ENCODE measurements at places on chromosomes 12 and 14.

GRCh38 chr12:9662488-9662887 lies 7.0 kb upstream of the CLEC2D start:
- DNase-seq: no peak

DNA sequence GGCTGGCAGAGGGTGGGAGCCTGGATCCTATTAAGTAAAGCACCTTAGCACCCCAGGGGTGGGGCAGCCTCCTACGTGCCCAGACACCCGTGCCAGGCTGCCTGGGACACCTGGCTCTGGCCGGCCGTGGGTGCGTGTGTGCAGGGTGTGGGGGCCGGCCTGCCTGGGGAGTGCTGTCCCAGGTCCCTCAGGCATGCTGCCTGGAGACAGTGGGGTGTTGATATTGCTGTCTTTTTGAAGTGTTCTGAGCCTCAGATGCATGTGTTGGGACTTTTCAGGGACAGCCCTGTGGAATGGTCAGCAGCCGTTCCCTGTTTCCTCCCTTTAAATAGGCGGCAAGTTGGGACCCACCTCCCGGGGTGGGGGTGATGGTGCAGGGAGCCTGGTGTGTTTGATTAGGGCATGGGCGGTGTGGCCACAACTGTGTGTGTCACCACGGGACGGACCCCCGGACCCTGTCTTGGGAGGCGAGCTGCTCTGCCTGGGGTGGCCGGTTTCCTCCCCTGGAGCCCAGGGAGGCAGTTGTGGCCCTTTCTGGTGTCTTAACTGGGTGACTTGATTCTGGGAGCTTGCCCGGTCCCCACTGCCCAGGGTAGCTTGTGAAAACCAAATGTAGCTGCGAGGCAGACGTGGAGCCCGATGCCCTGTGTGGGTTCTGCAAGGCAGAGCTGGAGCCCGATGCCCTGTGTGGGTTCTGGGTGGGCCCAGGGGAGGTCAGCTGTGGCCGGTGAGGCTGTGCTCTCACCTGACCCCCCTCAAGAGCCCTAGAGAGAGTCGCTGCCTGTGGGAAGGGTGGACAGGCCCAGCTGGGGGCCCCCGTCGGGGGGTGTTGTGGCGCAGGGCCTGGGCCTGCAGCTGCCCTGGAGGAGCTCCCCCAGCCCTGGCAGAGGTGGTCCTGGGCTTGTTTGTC lies 8.2 kb downstream of the ULK1 start:
- no peak for DNase-seq

DNA sequence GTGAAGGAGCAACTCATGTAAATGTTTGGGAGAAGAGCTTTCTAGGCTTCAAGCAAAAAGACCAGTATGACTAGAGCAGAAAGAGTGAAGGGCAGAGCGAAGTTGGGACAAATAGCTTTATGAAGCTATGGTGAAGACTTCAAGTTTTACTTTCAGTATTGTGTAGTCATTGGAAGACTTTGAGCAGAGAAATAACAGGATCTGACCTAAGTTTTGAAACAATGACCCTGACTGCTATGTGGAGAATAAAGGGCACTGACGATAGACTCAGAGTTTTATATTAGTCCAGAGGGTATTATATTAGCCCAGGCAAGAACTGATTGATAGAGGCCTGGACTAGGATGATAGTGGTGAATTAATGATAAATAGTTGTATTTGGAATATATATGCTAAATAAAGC lies 187.3 kb downstream of the KTN1 start:
- DNase-seq: no peak

DNA sequence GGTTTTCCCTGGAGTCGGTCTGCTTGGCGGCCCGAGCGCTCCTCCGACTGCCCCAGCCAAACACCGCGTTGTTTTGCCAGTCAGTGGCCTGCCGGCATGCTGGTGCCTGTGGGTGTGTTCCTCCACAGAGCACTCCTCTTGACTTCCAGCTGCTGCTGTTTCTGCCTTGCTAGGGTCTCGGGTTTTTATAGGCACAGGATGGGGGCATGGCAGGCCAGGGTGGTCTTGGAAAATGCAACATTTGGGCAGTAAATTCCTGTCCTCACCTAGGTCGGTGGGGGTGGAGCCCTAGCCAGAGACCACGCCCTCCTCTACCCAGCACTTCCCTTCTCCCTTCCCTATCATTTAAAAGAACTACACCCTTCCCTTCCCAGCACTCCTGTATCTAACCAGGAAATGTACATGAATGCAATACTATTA lies 34.7 kb upstream of the VASH1 start:
- peak; percentile 21 for DNase-seq

DNA sequence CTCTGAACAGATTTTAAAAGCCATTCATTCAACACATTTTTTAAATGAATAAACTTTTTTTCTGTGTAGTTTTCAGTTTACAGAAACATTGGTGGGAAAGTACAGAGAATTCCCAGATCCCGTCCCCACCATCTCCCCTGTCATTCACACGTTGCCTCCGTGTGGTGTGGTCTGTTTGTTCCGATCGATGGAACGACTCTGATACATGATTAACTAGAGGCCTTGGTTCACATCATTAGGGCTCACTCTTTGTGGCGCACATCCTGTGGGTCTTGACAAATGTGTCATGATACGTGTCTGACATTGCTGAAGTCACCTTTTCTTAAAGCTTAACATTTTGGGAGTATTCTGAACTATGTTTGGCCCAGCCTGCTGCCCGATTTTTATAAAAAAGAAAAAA lies 18.5 kb downstream of the MEG3 start:
- no peak for DNase-seq

- no peak for DNase-seq
Measured at GRCh38 chr14:76806446-76806845, 6.2 kb downstream of the ANGEL1 start.

DNA sequence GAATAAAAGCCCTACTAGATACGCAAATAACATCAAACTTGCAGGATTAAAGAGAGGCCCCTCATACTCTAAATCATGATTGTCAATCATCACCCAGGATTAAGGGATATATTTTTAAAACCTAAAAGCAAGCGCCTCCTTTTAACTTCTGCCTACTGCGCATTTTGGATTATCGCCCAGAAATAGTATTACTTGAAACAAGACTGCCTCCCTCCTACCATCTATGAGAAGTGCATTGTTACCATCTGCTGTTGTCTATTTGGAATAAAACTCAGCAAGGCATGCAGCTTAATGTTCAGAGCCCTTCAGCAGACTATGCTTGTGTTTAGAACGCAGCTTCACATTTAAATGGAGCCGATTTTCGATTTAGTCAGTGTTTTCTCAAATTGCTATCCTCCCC lies 79.6 kb downstream of the EXOC5 start:
- peak; percentile 14 for DNase-seq

- DNase-seq: no peak
Measured at GRCh38 chr14:50357124-50357523, 39.6 kb downstream of the CDKL1 start.

GRCh38 chr12:12881151-12881909 lies 10.0 kb upstream of the GPRC5A start:
- no peak for DNase-seq

DNA sequence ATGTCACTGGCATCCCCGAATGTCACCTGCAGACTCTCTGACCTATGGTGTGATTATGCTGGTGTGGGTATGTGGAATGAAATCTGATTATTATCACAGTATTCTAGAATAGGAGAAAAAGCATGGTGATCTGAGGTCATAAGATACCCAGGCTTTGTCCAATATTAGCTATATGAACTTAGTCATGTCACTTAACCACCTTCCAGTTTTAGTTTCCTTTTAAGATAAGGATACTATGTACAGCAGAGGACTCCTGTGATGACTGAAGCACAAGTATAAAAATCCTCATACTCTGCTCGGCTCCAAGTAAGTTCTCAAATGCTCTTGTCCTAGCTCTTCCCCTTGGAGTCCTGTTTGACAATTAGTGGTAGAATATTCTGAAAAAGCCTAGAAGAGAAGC lies 2.8 kb downstream of the GNS start:
- DNase-seq: no peak

DNA sequence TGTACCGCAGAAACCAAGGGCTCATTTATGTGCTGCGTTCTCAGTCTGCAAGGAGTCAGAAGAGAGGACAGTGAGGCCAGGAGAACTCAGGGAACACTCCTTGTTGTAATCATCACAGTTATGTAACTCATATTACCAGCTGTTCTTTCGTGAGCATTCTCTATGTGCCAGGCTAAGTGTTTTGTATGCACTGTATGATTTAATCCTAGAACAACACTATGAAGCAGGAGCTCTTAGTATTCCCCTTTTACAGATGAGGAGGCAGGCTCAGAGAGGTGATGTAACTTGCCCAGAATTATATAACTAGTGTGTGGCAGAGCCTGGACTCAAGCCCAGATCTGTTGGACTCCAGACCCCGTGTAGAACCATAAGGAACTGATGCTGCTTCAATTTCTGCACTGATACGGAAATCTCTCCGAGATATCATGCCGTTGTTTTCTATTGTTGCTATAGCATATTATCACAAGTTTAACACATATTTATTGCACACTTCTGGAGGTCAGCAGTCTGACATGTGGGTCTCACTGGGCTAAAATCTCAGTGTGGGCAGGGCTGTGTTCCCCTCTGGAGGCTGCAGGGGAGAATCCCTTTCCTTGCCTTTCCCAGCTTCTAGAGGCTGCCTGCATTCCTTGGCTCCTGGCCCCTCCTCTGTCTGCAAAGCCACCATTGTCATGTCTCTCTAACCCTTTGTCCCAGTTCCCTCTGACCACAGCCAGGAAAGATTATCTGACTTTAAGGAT lies 16.3 kb upstream of the CD9 start:
- DNase-seq: no peak

DNA sequence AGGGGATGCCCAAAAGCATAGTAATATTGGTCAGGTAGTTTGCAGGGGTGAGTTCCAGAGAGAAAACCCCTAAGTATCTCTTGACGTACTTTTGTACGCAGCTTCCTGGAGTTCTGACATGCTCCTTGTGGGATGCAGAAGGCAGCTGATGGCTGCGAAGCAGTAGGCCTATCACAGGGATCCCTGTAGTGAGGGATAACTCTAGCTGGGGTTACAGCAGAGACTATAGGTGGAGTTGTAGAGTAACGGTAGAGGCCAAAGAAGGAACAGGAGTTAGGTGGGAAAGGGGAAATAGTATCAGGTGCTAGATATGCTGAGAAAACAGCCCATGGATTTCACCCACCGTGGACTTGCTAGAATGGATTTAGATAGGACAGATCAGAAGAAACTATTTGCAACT lies 37.3 kb downstream of the MGST1 start:
- peak; percentile 68 for DNase-seq

- peak; percentile 51 for DNase-seq
Measured at GRCh38 chr12:19234171-19234704, 104.7 kb downstream of the PLEKHA5 start.

GRCh38 chr12:93229494-93230325 lies 148.0 kb upstream of the NUDT4 start:
- DNase-seq: peak; percentile 40

DNA sequence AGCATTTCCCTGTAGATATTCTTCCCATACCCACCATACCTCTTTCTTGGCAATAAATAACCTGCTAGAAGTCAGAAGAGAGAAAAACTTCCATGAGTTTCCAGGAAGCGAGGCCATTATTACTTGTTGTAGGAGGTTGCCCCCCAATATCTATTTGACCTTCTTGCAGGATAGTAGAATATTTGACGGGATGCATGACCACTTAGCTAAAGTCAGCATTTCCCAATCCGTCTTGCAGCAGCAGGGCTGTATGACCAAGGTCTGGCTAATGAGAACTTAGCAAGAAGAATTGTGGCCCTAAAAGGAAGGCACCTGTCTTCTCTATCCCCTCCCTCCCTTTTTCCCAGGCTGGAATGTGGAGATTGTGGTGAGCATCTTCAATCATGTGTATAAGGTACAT lies 51.5 kb downstream of the NINJ2 start:
- no peak for DNase-seq

GRCh38 chr14:99245564-99246511 lies 26.2 kb downstream of the BCL11B start:
- peak; percentile 95 for DNase-seq

DNA sequence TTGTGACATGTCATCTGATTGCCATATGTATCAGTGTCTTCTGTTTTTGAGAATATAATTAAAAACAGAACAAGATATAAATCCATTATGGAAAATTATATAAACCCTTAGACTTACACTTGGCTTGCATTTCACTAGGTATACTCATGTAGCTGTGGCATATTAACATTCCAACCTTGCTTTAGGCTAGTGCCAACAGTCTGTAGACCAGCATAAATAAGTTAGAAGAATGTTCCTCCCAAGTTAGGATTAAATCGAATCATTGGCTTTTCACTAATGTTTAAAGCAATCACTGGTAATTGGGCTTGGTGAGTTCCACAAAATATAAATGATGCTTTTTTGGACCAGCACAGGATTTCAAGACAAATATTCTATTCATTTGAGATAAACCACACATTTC lies 103.0 kb downstream of the LIN7A start:
- no peak for DNase-seq

DNA sequence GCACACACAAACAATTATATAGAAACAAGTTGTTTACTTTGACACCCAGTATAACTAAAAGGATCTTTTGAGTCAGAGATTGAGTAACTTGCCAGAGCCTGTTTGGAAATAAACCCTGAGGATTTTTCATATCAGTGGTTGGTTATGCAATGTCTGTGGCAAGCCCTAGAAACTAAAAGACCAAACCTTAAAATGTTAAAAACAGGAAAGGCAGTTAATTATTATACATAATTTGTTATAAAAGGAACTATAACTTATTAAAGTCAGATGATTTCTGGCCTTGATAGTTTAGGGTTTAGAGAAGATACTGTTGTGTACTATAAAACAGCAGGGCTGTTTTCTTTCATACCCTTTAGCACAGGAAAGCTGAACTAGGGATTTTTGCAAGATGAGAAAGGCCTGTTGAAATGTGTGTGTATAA lies 44.1 kb downstream of the PSEN1 start:
- DNase-seq: no peak
